Activated T-cell treated with anti-CD3 and anti-CD28 coated beads, Interleukin-2, amount 50 U/mL, for 24 hours (primary cell): ENCODE measurements at places on chromosomes 16 and 17.

GRCh38 chr17:80868022-80868609 lies 123.5 kb upstream of the CHMP6 start:
- H3K4me1 ChIP-seq, result peaks cover 84% of the 10 kb centered on the region
- DNase-seq, result no peak
- H3K4me3 ChIP-seq, result no peak overlapping the region
- H3K27ac ChIP-seq, result peak overlapping the region; percentile 67
- H3K36me3 ChIP-seq, result peaks cover 35% of the 10 kb centered on the region

DNA sequence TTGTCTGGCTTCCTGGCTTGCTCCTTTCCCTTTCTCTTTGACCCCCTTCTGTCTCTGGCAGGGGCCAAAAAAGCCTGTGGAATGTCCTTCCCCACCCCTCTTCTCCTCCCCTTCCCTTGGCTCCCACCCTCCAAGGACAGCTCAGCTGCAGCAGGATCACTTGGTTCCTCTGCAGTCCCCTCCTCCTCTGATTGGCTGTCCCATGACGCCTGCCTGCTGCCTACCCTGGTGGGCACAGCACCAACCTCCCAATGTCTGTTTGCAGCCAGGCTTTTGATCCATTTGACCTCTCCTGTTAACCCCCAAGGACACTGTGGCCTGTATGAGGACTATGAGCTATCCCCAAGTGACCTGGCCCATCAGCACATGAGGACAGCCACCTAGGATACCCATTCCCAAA lies 14.8 kb upstream of the MTMR4 start:
- H3K36me3 ChIP-seq, result no peaks in the 10 kb centered on the region
- H3K4me3 ChIP-seq, result no peak overlapping the region
- DNase-seq, result no peak
- H3K27ac ChIP-seq, result no peak overlapping the region
- peaks cover 40% of the 10 kb centered on the region for H3K27me3 ChIP-seq
- peaks cover 6% of the 10 kb centered on the region for H3K4me1 ChIP-seq

DNA sequence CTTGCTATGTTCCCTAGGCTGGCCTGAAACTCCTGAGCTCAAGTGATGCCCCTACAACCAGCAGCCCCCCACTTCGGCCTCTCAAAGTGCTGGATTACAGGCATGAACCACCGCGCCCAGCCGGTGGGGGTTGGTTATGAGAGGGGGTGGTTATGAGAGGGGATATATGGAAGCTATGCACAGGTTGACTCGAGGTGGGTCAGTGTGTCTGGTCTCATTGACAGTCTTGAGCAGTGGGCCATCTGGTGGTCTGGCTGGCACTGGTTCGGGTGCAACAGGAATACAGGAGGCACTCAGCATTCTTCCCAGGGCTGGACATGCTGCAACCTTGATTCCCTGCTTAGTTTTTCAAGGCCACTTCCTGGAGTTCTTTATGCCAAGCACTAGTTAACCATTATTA lies 5.6 kb upstream of the STX1B start:
- no peak overlapping the region for H3K27ac ChIP-seq
- no peak overlapping the region for H3K4me3 ChIP-seq
- H3K4me1 ChIP-seq, result peaks cover 8% of the 10 kb centered on the region
- peaks cover 21% of the 10 kb centered on the region for H3K27me3 ChIP-seq

- DNase-seq, result no peak
- no peaks in the 10 kb centered on the region for H3K4me1 ChIP-seq
- no peaks in the 10 kb centered on the region for H3K36me3 ChIP-seq
- no peak overlapping the region for H3K4me3 ChIP-seq
- peaks cover 38% of the 10 kb centered on the region for H3K27me3 ChIP-seq
- no peak overlapping the region for H3K27ac ChIP-seq
Measured at GRCh38 chr17:56540836-56541235, 52.7 kb upstream of the NOG start.

DNA sequence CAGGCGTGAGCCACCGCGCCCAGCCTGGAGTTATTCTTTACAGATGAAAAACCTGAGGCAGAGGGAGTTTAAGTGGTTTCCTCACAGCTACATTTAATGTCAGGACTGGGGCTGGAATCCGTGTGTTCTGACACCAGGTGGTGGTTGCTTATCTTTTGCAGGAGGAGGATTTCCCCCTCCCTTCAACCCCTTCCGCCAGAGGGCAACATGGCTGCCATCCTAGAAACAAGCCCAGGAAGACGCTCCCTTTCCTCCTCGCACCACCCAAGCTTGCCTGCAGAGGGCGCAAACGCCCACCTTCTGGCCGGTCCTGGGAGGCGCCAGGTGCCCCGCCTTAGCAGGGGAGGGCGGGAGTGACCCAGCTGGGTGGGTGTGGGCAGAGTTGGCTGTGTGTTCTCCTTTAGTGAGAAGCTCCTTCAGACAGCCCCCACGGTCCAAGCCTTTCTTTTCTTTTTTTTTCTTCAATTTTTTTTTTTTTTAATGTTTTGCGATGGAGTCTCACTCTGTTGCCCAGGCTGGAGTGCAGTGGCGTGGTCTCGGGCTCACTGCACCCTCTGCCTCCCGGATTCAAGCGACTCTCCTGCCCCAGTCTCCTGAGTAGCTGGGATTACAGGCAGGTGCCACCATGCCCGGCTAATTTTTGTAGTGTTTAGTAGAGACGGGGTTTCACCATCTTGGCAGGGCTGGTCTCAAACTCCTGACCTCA lies 9.9 kb upstream of the RAP1GAP2 start:
- peak; percentile 95 for DNase-seq
- peaks cover 16% of the 10 kb centered on the region for H3K27me3 ChIP-seq

GRCh38 chr16:73322856-73323255 lies 274.9 kb upstream of the ZFHX3 start:
- DNase-seq, result no peak
- no peaks in the 10 kb centered on the region for H3K36me3 ChIP-seq
- H3K27me3 ChIP-seq, result no peaks in the 10 kb centered on the region
- no peaks in the 10 kb centered on the region for H3K4me1 ChIP-seq
- H3K27ac ChIP-seq, result no peak overlapping the region

DNA sequence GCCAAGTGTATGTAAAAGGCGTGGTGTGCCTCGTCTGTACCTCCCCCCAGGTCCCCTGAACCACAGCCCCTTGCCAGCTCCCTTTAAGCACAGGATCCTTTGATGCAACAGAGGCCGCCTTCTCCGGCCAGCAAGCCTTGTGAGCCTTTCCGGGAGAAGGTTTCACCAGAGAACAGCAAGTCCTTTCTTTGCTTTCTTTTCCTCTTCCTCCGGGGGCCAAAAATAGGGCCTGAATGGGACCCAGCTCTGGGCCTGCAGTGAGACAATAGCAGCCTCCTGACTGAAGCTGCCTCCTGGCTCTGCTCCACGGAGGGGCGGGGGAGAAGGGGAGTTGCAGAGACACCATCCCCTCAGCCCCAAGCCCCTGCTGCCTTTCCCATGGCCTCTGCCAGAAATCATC lies 9.0 kb downstream of the ADGRG1 start:
- H3K27ac ChIP-seq, result no peak overlapping the region
- no peaks in the 10 kb centered on the region for H3K4me1 ChIP-seq
- H3K4me3 ChIP-seq, result no peak overlapping the region
- no peak for DNase-seq

- H3K4me1 ChIP-seq, result no peaks in the 10 kb centered on the region
- no peak for DNase-seq
- H3K27me3 ChIP-seq, result no peaks in the 10 kb centered on the region
- H3K4me3 ChIP-seq, result no peak overlapping the region
- no peaks in the 10 kb centered on the region for H3K36me3 ChIP-seq
Measured at GRCh38 chr16:11957591-11958395, 7.2 kb upstream of the TNFRSF17 start.

GRCh38 chr17:54968988-54969332 lies 395 bp downstream of the STXBP4 start:
- no peaks in the 10 kb centered on the region for H3K27me3 ChIP-seq
- H3K4me1 ChIP-seq, result peaks cover 28% of the 10 kb centered on the region
- H3K4me3 ChIP-seq, result no peak overlapping the region
- no peak overlapping the region for H3K27ac ChIP-seq
- H3K36me3 ChIP-seq, result peaks cover 24% of the 10 kb centered on the region

DNA sequence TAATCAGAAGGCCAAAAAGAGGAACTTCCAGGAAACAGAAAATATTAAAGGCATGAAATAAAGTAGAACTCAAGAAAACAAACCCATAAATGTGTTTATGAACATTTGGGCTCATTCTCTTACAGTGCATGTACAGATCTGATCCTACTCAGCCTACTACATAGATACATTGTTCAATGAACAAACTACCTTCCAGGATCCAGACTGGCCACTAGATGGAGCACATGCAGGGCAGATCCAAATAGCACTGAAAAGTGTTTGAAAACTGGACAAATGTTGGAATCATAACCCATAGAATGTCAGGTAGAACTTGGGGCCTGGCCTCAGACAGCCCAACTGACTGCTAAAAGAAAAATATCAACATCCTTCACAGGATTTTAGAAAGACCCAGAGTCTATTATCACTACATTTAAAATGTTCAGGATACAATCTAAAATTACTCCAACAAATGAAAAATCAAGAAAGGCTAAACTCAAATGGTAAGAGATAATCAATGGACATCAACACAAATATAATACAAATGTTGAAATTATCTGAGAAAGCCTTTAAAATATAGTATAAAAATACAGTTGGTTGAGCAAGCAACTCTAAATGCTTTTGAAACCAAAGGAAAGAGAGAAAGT lies 122.4 kb upstream of the NUDT7 start:
- no peaks in the 10 kb centered on the region for H3K36me3 ChIP-seq
- peaks cover 22% of the 10 kb centered on the region for H3K27me3 ChIP-seq
- no peak overlapping the region for H3K27ac ChIP-seq
- H3K4me1 ChIP-seq, result no peaks in the 10 kb centered on the region

DNA sequence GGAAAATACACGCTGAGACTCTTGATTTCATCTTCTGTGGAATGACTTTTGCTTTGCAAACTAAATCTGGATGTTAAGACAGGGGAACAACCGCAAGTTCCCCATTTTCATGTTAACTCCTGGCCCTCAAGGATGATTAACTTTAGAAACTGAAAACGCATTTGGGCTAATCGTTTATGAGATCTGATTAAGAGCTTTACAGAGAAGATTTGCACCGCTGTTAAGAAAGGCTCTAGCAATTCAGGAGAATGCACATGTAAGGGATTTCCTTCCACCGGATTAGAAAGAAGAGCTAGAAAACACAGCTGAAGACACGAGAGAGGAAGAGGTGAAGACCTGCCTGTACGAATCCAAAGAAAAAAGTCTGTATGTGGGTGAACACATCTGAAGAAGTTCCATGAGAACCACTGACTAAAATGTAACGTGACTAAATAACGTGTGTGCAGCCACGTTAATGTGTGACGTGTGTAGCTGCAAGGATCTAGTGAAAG lies 106.4 kb downstream of the YPEL2 start:
- H3K27me3 ChIP-seq, result no peaks in the 10 kb centered on the region
- no peaks in the 10 kb centered on the region for H3K36me3 ChIP-seq
- H3K27ac ChIP-seq, result no peak overlapping the region
- no peak for DNase-seq
- peaks cover 68% of the 10 kb centered on the region for H3K4me1 ChIP-seq
- H3K4me3 ChIP-seq, result no peak overlapping the region

DNA sequence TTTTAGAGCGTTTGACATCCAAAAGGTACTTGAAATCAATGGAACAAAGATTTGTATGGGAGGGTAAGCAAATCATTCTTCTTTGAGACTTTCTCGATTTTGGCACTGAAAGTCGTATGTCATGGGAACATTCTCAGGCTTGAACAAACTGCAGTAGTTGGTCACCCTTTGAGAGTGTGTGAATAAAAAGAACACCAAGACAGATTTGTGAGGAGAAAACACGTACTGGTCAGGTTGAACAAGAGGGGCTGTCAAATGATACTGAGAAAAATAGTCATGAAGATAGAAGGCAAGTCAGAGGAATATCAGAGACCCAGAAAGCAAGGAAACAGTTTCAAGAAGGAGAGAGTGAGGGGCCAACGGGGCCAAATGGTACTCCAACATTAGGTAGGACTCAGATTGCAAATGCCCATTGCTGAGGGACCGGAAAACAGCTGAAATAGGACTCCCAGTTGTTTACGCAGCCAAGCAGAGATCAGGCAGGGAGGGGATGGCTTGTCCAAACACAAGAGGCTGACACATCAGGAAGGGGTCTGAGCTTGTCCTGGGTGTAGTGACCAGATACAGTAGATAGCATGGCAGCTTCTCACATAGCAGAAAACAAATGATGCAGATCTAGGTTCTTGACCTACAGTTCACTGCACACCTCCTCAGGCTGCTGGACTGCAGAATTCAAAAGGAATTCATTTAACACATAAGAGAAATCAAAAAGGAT lies 74.5 kb upstream of the MYOCD start:
- H3K36me3 ChIP-seq, result no peaks in the 10 kb centered on the region
- no peak for DNase-seq
- H3K4me3 ChIP-seq, result no peak overlapping the region
- no peaks in the 10 kb centered on the region for H3K27me3 ChIP-seq
- no peak overlapping the region for H3K27ac ChIP-seq
- H3K4me1 ChIP-seq, result no peaks in the 10 kb centered on the region

DNA sequence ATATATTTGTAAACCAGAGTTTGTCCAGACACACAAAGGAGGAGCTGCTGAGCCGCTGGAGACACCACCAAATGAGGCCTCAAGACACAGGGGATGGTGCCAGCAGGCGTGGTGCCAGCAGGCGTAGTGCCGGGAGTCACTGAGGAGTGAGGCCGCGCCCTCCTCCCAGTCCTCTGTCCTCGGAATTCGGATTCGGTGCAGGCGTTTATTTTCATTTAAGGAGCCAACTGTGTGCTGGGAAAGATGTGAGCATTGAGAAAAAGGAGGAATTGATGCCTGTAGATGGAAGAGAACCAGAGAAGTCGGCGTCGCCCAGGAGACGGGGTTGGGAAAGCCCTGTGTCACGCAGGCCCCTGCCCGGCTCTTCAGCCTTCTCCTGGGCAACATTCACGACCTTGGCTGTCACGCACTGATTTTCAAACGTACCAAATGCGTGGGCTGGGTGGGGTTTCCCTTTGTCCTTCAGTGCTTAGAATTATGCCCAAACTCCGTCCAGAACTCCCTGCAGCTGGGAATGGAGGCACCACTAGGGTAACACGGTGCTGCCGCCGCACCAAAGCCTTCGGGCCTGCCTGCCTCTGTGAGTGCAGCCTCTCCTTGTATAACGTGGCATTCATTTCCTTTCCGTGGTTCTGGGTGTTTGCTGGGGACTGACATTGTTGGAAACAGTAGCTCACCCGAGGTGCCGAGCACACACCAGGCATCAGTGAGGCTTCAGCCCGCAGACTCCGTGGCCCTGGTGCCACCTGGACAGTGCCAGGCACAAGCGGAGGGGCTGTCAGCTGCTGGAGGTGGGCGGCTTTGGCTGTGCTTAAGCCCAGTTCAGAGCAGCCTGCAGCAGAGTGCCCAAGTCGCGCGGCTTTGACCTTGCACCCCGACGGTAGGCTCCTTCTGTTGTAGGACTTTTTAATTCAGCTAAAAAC lies 49.0 kb upstream of the CHMP6 start:
- H3K27me3 ChIP-seq, result no peaks in the 10 kb centered on the region
- no peak overlapping the region for H3K4me3 ChIP-seq
- H3K4me1 ChIP-seq, result peaks cover 20% of the 10 kb centered on the region
- peaks cover 69% of the 10 kb centered on the region for H3K36me3 ChIP-seq
- H3K27ac ChIP-seq, result no peak overlapping the region

GRCh38 chr16:4572715-4573114 lies 16.6 kb downstream of the C16orf96 start:
- H3K27me3 ChIP-seq, result no peaks in the 10 kb centered on the region
- H3K27ac ChIP-seq, result no peak overlapping the region
- DNase-seq, result no peak
- no peaks in the 10 kb centered on the region for H3K4me1 ChIP-seq
